Activated naive CD4-positive, alpha-beta T cell treated with anti-CD3 and anti-CD28 coated beads, Interleukin-2, amount 50 U/mL, for 16 hours (primary cell): ENCODE measurements at places on chromosomes 2 and 18.

GRCh38 chr2:67389286-67389685 lies 7.8 kb upstream of the ETAA1 start:
- no peak for DNase-seq

DNA sequence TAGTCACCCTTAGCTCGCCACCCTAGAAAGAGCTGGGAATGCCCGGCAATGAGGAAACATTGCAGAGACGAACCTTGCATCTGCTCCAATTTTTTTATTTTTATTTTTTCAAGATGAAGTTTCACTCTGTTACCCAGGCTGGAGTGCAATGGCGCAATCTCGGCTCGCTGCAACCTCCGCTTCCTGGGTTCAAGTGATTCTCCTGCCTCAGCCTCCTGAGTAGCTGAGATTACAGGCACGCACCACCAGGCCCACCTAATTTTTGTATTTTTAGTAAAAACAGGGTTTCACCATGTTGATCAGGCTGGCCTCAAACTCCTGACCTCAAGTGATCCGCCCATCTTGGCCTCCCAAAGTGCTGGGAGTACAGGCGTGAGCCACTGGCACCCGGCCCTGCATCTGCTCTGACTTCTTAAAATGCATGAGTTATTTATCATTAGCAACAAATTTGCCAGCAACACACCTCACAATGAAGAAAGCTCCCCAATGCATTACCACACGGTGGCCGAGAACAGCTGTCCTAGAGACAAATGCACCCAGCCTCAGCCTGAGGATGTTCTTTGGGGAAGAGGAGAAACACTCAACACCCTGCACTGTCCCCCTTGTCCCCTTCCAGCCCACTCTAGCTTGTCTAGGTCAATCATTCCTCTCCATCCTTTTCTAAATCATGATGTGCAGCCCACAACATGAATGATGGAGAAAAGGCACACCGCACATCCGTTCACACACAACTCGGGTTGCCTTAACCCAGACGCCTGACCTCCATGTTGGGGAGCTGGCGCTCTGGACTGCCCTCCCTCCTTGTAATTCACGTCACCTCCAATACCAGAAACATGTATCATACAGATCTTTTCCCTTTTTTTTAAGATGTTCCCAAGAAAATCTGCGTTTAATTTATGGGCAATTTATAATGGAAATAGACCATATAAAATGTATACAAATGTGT lies 46.9 kb downstream of the TTC32 start:
- DNase-seq, result no peak

DNA sequence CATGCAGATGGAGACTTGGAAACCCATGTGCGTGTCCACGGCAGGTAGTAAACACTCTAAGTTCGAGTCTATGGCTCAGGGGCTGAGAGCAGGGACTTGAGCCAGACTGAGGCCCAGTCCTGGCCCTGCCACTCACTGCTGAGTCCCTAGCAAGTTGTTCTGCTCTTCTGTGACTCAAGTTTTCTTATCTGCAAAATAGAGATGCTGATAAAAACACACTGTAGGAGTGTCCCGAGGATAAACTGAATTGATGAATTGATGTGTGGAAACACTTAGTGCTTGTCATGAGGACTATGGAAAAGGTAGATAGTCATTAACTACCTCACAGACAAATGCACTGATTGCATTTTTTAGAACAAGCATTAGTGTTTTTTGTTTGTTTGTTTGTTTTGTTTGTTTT lies 73.2 kb downstream of the BOLA3 start:
- no peak for DNase-seq

GRCh38 chr2:181836583-181836982 lies 54.9 kb upstream of the ITPRID2 start:
- no peak for DNase-seq

- no peak for DNase-seq
These were observed 175.5 kb downstream of the ZNF407 start for GRCh38 chr18:74773171-74773624.

DNA sequence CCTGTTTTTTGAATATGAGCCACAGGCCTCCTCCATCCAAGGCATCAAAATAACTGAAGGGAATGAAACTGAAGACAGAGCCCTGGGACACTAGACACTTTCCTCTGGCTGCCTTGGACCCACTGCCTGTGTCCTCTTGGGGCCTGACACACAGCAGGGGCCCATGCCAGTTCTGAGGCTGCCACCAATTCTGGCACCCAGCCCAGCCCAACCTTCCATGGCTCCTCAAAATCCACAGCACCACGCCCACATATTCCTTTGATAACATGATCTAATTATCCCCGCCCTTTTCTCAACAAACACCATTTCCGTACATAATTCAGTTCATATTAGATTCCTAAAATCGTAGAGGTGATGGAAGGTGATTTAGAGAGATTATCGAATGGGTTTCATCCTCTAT lies 64.2 kb downstream of the EMX1 start:
- no peak for DNase-seq

- DNase-seq, result no peak
These were observed 27.8 kb upstream of the KCNF1 start for GRCh38 chr2:10883801-10884478.

DNA sequence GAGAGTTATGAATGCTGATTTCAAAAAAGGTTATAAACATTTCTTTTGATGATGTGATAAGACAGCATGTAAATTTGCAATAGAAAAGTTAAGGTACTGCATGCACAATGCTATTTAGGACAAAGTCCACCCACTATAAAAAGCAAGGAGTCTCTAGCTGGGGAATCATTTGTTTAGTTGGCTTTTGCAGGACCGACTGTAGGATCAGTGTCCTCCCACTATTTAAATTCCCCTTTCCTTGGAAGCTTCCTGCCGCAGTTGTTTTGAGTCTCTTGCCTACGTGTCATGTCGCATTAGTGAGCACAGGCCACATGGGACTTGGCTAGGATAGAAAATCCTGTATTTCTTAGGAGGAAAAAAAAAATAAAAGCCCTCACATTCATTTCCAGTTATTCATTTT lies 13.1 kb downstream of the QPCT start:
- no peak for DNase-seq

DNA sequence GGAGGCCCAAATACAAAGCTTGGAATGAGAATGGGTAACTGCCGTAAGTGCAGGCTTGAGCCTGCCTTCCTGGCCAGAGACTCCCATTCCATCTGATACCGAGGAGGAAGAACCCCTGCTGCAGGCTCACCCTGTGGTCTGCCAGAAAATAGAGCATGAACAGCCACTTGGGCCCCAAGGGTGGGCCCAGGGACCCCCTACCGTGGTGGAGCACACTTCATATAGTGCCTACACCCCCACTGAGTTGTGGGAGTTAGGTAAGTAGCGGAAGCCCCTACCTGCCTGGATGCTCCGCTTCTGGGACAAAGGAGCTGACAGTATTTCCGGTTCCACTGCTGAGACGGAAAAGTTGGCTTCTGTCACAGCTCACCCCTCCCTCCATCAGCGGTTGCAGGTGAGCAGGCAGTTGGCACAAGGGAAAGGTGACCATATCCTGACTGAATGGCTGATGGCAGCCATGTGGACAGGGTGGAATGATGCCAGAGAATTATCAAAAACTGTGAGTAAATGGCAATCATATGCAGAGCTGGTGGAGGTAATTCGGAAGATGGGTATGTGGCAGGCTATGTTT lies 11.5 kb upstream of the C2orf42 start:
- no peak for DNase-seq

DNA sequence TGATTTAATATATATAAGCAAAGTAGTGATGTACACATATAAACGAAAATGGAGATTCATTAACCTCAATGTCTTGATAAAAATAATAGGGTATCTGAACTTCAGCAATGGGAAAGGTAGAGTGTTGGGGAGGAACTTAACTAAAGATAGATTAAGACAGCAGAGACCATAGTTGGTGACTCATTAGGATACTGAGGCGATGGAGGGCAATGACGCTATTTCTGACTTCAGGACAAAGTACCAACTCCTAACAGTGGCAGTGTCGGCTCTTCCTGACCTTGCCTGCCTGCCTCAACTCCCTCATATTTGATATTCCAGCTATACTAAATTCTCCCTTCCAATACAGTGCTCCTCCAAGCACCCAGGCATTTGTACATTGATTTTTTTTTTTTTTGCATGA lies 98.6 kb downstream of the CDH2 start:
- DNase-seq, result no peak

GRCh38 chr2:37784759-37785149 lies 113.3 kb upstream of the CDC42EP3 start:
- no peak for DNase-seq

DNA sequence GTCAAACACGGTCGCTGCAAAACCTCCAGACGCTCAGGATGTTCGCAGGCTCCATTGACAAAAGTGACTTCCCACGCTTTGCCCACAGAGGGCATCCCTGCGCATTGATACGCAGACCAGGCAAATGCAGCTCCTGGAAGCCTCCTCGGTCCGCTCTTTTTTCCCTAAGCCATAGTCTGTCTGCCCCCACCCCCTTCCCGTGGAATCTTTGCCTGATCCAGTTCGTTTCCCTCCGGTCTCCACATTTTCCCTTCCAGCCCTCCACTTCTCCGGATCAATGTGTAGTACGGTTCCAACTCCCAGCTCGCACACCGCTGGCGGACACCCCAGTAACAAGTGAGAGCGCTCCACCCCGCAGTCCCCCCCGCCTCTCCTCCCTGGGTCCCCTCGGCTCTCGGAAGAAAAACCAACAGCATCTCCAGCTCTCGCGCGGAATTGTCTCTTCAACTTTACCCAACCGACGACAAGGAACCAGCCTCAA lies at the start of gene DCC:
TSS of gene DCC (plus strand) at position 307 of the 481 bp plus-strand sequence. CDS start 591 bp downstream, outside the sequence.
- DNase-seq, result no peak

GRCh38 chr18:75323821-75324585 lies 103.5 kb downstream of the SMIM21 start:
- no peak for DNase-seq

GRCh38 chr2:178420463-178420999 lies 30.4 kb downstream of the PRKRA start:
- no peak for DNase-seq

DNA sequence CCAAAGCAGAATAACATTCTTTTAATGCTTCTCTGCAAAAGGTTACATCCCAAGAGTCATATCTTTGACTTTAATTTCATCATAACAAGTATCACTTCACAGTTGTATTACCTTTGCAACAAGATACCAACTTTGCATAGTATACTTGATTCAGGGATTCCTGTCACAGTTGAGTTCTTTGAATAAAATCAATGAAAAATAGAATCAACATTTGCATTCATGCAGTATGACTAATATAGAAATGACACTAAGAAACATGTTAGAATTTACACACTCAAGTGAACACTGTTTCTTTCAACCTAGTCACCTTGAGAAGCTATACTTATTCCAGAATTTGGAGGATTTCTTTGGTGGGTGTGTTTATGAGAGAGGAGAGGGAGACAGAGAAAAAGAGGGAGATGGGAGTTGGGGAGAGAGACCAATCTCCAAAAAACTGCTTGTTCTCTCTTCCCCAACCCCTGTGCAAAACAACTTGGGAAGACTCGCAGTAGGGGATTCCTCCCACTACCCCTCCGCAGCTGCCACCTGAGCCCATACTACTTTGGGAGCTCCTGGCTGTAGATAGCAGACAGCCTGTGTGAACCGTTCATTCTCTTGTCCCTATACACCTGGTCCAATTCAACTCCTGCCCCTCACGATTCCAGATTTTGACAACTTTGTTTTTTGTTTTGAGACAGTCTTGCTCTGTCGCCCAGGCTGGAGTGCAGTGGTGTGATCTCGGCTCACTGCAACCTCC lies 57.7 kb downstream of the PELI1 start:
- DNase-seq, result no peak

DNA sequence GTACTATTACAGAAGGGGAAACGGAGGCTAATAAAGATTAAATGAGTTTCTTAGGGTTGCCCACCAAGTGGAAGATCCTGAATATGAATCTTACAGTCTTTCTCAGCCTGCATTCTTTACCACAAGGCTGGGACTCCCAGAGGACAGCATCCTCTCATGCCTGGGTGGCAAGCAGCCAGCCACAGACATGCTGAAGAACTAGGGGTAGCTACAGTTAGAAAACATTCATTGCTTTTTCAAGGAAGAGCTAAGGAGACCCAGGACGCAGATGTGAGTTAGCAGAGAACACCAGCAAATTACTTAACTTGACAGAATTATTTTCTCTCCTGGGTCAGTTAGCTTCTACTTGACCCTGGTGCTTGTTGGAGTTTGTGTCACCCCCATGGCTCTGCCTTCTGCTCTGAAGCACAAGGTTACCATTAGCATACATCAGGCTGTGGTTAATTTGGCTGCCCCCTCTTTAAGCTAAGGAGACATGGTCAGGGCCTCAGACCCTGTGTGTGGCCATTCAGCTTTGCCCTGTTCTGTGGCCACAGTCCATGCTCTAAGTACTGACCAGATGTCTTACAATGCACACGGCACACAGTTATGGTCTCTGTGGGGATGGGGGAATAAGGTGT lies 132.3 kb upstream of the TNP1 start:
- no peak for DNase-seq

- DNase-seq, result peak; percentile 45
These were observed 284.5 kb downstream of the MTX2 start for GRCh38 chr2:176553685-176554100.

- DNase-seq, result no peak
These were observed 922 bp downstream of the HS1BP3 start for GRCh38 chr2:20649976-20650375.

- DNase-seq, result no peak
These were observed 29.2 kb upstream of the TNP1 start for GRCh38 chr2:216888887-216889622.

GRCh38 chr2:235270956-235271355 lies 222.9 kb upstream of the AGAP1 start:
- DNase-seq, result no peak

GRCh38 chr2:100214265-100214971 lies 72.0 kb upstream of the AFF3 start:
- no peak for DNase-seq

- no peak for DNase-seq
These were observed 48.0 kb downstream of the NAT8 start for GRCh38 chr2:73594251-73594650.

GRCh38 chr2:214376618-214377285 lies 34.1 kb upstream of the VWC2L start:
- no peak for DNase-seq

DNA sequence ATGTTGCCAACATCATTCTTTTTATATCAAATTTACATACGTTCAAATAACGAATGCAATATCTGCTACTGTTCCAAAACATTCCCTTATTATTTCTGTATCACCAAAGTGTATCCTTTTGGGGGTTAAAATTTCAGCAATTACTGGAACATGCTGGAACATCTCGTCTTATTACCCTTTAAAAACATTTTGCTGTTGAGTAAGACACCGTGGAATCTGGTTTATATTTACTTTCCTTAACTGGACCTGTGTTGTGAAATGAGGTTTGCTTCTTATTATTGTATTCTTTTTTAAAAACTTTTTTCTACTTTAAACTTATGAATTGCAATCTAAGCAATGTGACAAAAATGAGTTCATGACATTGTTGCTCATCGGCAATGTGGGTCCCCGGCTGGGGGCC lies 87.4 kb upstream of the PTPRM start:
- no peak for DNase-seq

GRCh38 chr2:135586148-135586547 lies 54.9 kb downstream of the R3HDM1 start:
- no peak for DNase-seq

GRCh38 chr18:51236225-51236624 lies 38.7 kb upstream of the MEX3C start:
- no peak for DNase-seq
